ENCODE measurements at places on chromosomes 5 and 9.
A peak's percentile ranks its signal among the peaks of the same experiment; 100 is the strongest.

- no peak for DNase-seq
Measured at GRCh38 chr5:61624553-61625136, 292.6 kb downstream of the ZSWIM6 start.

DNA sequence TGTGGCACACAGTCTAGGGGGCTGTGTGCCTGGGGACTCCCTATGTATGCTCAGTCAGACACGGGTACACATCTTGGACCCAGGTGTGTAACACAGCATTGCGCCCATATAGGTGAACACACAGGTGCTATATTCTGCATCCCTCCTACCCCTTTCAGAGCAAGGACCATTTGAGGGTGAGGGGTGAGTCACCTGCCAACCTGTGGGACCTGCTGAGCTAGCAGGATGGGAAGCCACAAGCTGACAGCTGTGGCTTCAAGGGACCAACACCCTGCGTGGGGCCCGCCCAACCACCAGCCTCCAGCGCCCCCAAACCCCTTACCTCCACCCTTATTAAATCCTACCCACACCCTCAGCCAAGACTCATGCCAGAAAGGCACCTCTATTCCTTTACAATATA, 14.6 kb upstream of the AQP7 start:
- DNase-seq = no peak

- no peak for DNase-seq
Measured at GRCh38 chr5:11897781-11898180, 6.5 kb downstream of the CTNND2 start.

GRCh38 chr5:160508780-160509361, 87.2 kb downstream of the PTTG1 start:
- DNase-seq = peak; percentile 82

GRCh38 chr9:134420974-134421432, 94.7 kb downstream of the RXRA start:
- no peak for DNase-seq

DNA sequence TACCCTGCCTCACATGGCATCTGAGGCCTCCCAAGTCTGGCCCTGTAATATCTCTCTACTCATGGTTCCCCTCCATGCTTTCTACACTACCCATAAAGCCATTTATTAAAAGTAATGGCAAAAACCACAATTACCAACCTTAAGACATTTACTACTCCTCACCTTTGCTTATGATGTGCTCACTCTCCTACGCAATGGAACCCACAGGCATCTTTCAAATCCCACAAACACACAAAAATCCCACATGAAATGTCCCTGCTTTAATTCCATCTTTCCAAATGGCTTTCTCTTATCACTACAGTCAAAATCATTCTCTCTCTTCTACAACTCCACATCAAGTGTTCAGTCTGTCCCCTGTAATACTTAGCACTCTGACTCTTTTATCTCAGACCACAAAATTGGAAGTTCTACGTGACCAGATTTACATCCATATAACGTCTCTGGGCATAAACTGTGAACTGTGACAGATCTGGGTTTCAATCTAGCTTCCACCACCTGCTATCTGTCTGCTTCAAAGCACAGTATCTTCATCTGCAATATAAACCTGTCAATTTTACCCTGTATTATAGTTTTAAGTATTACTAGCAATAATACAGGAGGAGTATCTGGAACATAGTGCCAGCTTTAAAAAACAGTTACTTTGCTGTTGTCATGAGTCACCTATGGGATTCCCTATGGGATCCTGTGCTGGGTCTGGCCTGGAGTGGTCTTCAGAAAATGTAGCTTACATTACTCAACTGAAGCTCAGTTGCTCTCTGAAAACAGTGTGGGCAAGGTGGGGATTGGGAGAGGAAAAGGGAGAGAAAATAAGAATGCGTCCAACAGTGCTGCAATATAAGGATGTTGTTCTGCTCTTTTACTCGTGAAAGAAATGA, 137.1 kb upstream of the TRIM32 start:
- peak; percentile 18 for DNase-seq

GRCh38 chr5:50744776-50745175, 78.3 kb downstream of the PARP8 start:
- DNase-seq = no peak

GRCh38 chr5:59685793-59686192, 207.7 kb downstream of the PDE4D start:
- DNase-seq = no peak

DNA sequence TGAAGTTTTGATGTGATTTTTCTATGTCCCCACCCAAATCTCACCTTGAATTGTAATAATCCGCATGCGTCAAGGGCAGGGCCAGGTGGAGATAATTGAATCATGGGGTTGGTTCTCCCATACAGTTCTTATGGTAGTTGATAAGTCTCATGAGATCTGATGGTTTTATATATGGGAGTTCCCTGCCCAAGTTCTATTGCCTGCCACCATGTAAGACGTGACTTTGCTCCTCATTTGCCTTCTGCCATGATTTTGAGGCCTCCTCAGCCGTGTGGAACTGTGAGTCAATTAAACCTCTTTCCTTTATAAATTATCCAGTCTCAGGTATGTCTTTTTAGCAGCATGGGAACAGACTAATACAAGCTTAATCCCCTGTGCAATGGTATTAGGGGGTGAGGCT, 25.5 kb upstream of the RAI14 start:
- no peak for DNase-seq

GRCh38 chr5:173720286-173720952, 104.0 kb upstream of the BOD1 start:
- DNase-seq = no peak

DNA sequence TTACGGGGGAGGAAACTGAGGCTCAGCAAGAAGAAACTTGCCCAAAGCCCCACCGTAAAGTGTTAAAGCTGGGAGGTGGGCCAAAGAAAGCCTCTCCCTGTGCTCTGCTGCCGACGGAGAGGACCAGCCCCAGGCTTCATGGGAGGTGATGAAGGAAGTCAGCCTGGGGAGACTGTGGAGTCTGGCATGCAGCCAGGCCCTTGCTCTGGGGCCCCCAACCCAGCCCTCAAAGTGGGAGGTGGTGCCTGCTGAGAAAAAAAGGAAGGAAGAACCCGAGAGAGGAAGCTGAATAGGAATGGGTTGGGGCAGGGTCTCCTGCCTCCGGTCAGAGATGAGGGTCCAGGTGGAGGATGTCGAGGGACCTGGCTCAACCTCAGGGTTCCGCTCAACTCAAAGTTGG, 3.8 kb downstream of the RNF44 start:
- no peak for DNase-seq

- DNase-seq = no peak
Measured at GRCh38 chr9:121935739-121936138, 157.4 kb downstream of the TTLL11 start.

- DNase-seq = no peak
Measured at GRCh38 chr5:27868292-27868691, 829.9 kb upstream of the CDH9 start.

- DNase-seq = no peak
Measured at GRCh38 chr5:107149243-107150005, 521.3 kb downstream of the EFNA5 start.

DNA sequence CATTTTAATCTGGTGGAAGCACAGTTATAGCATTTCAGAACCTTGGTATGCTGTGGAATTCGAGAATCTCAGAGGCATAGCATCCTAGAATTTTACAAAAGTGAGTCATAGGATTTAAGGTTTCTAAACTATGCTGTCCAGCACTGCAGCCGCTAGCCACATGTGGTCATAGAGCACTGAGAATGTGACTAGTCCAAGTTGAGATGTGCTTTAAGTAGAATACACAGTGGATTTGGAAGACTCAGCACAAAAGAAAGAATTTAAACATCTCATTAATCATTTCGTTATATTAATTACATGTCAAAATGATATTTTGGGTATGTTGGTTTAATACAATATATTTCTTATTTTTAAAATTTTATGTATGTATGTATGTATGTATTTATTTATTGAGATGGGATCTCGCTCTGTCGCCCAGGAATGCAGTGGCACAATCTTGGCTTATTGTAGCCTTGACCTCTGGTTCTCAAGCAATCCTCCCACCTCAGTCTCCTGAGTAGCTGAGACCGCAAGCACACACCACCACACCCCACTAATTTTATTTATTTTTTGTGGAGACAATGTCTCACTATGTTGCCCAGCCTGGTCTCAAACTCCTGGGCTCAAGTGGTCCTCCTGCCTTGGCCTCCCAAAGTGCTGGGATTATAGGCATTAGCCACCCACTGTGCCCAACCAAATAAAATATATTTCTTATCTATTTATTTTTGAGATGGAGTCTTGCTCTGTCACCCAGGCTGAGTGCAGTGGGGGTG, 20.4 kb upstream of the RPS14 start:
- DNase-seq = peak; percentile 99

- DNase-seq = peak; percentile 19
Measured at GRCh38 chr5:8788246-8788645, 757.6 kb downstream of the SEMA5A start.

DNA sequence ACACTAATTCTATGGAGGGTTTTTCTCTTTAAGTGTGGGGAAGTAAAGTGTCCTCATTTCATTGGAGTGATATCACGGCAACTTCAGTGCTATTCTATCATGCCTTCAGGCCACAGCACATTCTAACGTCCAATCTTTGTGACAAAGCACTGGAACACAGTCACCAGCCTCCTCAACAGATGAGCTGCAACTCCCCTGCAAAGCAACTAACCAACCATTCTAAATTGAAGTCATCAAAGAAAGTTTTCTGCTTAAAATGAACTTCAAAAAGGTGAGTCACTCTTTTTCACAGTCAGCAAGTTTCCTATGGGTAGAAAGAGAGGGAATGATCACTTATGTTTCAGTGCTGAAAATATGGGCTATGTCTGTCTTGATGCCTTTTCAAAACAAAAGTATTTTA, 190.8 kb downstream of the ELAVL2 start:
- peak; percentile 9 for DNase-seq

DNA sequence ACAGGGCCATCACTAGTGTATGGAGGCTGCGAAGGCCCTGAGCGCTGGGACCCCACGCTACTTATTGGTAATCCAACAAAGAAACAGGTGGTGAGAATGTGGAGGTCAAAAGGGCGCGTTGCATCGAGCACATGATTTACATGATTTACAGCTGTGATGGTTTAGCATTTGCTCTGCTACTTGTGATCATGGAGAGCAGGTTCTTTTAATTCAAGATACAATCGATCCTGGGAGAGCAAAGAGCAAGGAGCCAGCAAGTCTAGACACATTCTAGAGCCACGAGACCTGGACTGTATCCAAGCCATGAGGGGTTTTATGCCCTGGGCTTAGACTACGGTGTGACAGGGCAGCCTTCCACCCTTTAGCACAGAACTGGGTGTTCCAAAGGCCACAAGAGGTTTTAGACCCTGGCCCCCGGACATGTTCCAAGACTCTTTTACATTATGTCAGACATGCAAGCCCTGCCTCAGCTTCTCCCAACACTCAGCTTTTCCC, 47.0 kb upstream of the CLK4 start:
- no peak for DNase-seq

- DNase-seq = no peak
Measured at GRCh38 chr9:99556998-99557397, 264.7 kb upstream of the NR4A3 start.

GRCh38 chr5:132238169-132238744, 10.6 kb upstream of the P4HA2 start:
- DNase-seq = peak; percentile 63

- DNase-seq = no peak
Measured at GRCh38 chr5:177432143-177432838, 5.8 kb downstream of the GRK6 start.

DNA sequence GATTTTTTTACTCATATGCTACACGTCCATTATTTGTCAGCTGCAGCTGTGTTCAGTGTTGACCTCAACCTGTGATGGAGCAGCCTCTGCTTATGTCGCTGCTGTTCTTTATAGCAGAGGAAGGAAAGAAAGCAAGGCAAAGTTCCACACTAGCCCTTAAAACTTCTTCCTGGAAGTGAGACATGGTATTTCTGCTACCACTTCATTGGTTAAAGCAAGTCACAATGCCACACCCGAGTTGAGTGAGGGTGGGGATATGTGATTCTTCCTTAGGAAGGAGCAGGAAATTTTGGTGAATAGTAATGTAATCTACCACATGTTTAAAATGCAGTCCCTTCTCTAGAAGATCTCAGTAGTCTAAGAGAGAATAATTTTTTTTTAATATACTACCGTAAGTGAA, 224.8 kb upstream of the DMRT1 start:
- DNase-seq = no peak

- peak; percentile 55 for DNase-seq
Measured at GRCh38 chr5:123511290-123511647, 708 bp upstream of the CSNK1G3 start.

GRCh38 chr5:119345861-119346260, 10.0 kb upstream of the TNFAIP8 start:
- no peak for DNase-seq

- no peak for DNase-seq
Measured at GRCh38 chr9:122988920-122989621, 44.4 kb upstream of the GPR21 start.

- no peak for DNase-seq
Measured at GRCh38 chr9:6996061-6996854, 238.5 kb downstream of the KDM4C start.

- no peak for DNase-seq
Measured at GRCh38 chr9:136103651-136104487, 8.8 kb upstream of the NACC2 start.

All from fibroblast of skin of right quadriceps (primary cell).